Activated gamma-delta T cell treated with Interleukin-2 at 50 U/mL for 16 hours (primary cell): ENCODE measurements at places on chromosomes 2 and 18.

- no peak for DNase-seq
These were observed 52.9 kb downstream of the REL start for GRCh38 chr2:60934165-60934722.

- DNase-seq, result no peak
These were observed 899.5 kb upstream of the GYPC start for GRCh38 chr2:125756431-125756830.

GRCh38 chr2:20222769-20223406 lies 2.0 kb downstream of the SDC1 start:
- DNase-seq, result no peak

- DNase-seq, result no peak
These were observed 47.5 kb upstream of the STAM2 start for GRCh38 chr2:152222975-152223637.

DNA sequence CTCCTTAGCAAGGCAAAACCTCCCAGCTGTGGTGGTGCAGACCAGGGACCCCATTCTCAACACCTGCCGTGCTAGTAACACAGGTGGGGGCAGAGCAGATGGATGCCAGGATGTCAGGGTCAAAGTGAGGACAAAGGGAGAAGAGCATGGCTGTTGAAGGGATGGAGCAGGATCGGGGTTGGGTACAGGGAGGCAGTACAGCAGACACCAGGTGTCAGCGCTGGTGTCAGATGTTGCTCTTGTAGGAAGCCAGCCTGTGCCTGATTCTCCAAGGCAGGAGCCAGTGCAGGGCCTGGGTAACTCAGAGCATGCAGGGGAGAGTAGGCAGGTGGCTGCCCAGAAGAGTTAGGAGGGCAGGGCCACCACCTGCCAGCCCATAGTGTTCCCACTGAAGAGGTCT lies 222.1 kb upstream of the SPRED2 start:
- DNase-seq, result no peak

DNA sequence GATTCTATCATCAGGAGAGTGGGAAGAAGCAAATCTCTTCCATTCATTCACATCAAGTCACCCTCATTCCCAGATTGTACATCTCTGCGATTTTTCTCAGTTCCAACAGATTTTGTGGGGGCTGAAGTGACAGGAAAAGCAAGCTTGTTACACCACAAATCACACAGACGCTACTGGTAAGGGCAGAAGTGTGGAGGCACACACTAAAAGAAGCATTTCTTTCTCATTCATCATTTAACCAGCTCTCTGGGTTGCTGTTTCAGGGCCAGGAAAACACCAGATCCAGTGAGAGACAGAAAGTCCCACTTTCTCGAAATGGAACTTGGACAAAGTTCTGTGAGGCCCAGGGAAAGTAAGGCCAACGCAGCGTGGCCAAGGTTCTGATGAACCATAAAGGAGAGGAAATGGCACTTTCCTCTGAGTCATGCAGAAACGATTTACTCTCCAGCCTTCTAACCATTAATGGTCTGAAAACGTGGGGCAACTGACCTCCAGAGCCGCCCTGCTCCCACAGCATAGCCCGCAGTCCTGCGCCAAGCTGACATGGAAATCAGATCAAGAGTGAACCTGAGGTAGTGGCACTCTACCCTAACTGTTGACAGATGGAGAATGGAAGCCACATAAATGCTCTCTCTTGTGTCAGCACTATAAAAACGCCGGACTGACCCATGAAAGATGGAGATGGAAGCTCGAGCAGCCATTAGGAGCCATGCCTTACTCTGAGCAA lies 191.0 kb downstream of the C1D start:
- no peak for DNase-seq

DNA sequence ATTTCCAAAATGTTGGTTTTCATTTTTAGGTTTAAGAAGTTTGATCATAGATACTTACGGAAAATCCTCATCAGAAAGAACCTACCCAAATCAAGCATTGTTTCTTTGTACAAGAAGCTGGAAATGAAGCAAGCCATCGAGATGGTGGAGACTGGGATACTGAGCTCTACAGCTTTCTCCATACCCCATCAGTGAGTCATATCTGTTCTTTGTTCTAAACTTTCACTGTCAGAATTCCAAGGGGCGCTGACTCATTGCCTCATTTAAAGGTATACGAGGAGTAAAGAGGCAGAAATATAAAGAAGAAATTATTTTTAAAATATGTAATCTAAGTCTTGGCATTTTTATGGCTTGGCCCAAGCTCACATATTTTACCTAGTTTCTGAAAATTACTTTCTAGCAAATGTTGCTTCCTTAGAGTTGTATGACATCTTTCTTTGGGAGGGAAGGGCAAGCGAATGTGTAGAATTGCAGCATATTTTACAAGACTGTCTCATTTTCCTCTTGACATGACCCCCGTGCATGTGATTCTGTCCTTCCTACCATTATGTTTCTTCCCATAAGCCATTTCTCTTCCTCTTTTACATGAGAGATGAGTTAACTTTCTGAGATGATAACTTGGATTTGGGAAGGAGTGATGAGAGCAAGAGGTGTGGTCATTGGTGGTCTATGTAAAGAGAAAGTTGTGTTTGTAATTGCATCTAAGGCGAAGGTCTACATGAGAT lies 41.2 kb downstream of the SLC9A4 start:
- DNase-seq, result no peak

GRCh38 chr2:152523091-152523490 lies 188.1 kb downstream of the FMNL2 start:
- DNase-seq, result no peak

- no peak for DNase-seq
These were observed 62.5 kb downstream of the USP40 start for GRCh38 chr2:233503947-233504637.

- no peak for DNase-seq
These were observed 60.9 kb upstream of the MMADHC start for GRCh38 chr2:149648282-149649030.

DNA sequence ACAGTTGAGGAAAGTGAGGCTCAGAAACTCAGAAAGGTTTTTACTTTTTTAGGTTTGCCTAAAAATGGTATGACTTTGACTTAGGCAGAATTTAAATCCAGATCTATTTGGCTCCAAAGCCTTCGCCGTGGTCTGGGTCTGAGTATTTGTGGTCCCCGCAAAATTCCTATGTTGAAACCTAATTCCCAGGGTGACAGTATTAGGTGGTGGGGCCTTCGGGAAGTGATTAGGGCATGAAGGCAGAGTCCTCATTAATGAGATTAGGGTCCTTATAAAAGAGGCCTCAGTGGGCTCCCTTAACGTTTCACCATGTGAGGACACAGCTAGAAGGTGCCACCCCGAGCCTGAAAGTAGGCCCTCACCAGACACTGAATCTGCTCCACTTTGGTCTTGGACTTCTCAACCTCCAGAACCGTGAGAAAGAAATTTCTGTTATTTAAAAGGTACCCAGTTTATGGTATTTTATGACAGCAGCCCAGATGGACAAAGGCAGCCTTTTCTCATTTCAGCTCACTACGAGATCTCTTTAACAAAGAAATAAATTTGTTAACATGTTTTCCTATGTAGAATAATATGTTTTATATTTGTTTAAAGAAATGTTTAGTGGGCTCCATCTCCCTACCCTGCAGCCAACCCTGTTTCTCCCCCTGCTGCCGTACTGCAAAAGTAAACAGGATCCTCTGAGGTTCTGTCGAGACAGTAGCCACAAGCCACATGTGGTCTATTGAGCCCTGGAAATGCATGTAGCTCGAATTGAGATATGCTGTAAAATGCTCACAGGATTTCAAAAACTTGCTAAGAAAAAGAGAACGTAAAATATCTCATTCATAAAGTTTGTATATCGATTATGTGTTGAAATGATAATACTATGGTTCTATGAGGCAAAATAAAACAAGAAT lies 80.6 kb downstream of the MOGAT1 start:
- DNase-seq, result no peak

DNA sequence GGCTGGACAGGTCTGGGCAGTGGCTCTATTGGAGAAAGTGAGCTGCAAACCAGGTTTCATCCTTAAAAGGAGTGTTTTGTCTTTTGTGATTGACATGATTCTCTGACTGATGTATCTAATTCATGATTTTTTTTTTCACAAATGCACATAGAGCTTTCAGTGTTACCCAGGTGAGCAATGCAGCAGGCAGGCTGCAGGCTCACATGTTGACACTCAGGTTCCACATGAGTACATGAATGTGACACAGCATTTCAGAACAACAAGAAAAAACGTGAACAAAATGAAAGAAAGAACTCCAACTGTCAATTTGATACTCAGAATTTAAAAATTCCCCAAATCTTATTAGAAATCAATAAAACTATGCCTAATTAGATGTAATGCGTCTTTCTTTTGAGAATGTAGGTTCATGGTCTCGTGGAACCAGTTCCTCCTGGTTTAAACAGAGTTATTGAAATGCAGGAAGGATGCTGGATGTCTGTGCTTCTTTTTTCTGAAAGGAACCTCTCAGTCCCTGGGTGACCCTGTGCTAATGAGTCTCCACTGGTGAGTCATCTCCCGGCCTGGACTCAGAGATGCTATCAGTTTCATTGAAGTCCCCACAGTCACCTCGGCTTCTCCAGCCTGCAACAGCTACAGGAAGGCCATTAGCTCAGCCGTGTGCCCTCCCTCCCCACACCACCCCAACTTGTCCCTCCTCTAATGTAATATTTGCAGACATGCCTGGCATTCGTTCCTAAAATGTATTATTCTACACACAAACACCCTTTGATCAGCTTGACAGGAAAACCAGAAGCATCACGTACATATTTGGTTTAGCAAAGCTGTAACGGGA lies 430.4 kb downstream of the LPIN1 start:
- no peak for DNase-seq

DNA sequence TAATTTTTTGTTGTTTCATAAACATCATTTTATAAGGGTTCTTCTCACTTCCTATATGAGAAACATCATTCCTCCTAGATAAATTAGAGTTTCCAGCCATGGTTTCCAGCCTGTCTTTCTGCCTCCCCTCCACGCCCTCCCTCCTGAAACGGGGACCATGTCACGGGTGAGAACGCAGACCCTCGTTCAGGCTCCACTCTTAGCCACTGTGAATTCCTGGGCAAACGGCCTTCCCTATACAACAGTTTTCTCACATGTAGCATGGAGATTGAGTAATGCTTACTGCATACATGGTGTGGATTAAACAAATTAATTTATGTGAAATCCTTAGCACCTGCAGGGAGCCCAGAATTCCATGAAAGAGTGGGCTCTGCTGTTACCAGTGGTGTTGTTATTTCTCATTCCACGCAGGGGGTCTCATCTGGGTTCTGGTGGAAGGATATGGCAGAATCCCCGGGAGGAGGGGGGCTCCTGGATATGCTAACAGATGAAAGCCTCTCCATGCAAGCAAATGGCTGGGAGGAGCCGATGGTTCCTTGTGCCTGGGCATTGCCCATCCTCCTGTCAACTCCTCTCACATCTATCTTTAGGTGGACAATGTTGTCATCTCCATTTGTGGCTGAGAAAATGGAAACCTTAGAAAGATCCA lies 54.0 kb upstream of the TWIST2 start:
- DNase-seq, result no peak
